ENCODE measurements at places on chromosomes 11 and 22. TPM values are rescaled to one million over a fixed set of nuclear protein-coding genes. Genes with fewer than 3 reads are reported as not detected.

The FAM180B gene
- total RNA-seq, result not detected

The ZNF280B gene
- total RNA-seq, result 3.3 TPM

The PRDM10 gene
- total RNA-seq, result 7.9 TPM

The ALDH3B1 gene
- total RNA-seq, result 3.9 TPM

The ANGPTL5 gene
- total RNA-seq, result not detected

The OR10A2 gene
- not detected for total RNA-seq
